ENCODE measurements at places on chromosomes 4 and X.
A peak's percentile ranks its signal among the peaks of the same experiment; 100 is the strongest.

DNA sequence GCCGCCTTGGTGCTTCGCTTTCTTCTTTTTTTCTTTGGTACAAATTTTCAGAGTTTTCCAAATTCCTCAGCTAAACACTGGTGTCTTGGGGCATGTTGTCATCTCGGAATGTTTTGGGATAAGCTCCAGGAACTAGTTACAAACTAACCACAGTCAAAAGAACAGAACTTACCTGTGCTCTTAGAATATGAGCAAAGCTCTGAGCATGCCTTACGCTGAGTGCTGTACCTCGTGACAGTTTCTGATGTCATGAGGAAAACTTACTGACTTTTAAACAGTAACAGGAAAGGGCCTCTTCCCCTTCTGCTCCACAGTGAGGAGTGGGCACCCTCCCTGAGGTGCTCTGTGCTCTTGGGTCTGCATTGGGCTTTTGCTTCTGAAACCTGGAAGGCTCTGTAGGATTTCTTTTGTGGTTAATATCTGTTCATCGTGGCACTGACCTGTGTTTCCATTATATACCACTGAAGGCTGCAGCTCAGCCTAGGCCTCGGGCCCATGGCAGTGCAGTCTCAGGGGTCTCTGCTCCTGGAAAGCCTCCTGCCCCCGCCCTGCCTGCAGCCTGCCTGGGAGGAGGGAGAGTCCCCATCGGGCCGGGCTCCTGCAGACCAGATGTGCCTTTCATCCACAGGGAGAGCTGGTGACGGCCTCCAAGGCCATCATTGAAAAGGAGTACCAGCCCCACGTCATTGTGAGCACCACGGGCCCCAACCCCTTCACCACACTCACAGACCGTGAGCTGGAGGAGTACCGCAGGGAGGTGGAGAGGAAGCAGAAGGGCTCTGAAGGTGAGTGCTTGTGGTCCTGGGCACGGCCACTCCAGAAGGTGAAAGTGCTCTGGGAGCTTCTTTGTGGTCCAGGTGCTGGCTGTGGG is 48.7 kb downstream of the NOP14 start:
- DNase-seq, result no peak

GRCh38 chr4:178037459-178038214 is 595.4 kb upstream of the AGA start:
- no peak for DNase-seq

DNA sequence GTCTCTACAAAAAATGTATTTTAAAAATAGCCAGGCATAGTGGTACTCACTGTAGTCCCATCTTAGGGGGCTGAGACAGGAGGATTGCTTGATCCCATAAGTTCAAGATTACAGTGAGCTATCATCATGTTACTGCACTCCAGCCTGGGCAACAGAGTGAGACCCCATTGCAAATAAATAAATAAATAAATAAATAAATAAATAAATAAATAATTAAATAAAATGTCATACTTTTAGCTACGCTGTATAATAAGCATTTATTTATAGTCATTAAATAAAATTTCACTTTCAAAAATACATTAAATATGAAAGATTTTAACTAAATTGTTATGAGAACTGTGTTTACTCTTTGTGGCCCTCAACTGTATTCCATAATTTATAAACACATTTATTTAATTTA is 1124.2 kb downstream of the PCDH7 start:
- DNase-seq, result no peak

GRCh38 chr4:153189016-153189801 is 15.0 kb upstream of the TRIM2 start:
- DNase-seq, result no peak

- DNase-seq, result no peak
Measured at GRCh38 chr4:3200423-3201090, 48.4 kb upstream of the MSANTD1 start.

DNA sequence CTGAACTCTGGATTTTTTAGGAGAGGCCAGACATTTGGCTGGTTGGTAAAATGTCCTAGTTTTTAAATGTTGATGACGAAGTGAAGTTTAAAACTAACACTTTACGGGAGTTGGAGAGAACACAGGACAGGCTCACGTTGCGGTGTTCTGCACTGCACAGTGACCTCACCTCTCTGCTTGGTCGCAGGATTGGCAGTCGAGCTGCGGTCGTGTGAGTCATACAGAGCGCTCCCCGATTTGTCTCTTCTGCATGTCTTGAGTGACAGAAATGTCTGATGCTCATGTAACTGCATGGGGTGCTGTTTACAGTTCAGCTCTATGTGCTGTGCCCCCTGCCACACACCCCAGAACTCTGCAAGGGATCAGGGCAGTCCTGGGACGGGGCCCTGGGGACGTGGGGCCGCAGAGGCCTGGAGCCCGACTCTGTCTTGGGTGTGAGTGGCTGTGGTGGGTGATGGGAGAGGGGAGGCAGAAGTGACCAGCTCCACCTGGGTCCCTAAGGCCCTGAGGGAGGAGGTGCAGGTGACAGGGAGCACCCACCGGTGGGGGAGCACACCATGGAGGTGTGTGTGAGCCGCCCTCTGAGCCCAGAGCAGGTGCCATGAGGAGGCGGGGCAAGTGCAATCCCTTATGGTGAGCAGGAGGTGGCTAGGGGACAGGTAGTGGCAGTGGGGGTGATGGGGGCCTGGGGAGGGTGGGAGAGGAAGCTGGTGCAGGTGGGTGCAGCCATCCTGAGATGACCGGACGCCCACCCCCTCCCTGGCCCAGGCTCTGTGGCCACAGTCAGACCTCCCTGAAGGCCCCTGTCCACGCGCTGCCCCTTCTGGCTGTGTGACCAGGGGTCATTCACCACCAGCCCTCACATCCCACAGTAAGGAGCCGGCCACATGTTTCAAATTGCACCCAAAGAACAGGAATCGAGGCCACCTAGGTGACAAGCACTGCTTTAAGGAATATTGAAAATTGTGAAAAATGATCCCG is 77.9 kb upstream of the ADRA2C start:
- DNase-seq, result no peak

DNA sequence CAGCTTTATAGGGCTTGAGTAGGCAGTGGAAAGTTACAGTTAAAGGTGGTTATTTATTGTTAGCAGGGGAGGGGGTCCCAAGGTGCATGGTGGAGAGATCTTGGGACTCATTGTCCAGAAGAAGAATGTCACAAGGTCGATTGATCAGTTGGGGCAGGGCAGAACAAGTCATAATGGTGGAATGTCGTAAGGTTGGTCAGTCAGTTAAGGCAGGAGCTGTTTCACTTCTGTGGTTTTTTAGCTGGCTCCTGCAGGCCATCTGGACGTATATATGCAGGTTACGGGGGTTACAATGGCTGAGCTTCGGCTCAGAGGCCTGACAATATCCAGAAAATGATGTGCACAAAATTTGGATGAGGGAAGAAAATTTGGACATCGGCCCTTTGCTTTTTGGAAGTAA is 7.1 kb downstream of the OFD1 start:
- DNase-seq, result no peak

DNA sequence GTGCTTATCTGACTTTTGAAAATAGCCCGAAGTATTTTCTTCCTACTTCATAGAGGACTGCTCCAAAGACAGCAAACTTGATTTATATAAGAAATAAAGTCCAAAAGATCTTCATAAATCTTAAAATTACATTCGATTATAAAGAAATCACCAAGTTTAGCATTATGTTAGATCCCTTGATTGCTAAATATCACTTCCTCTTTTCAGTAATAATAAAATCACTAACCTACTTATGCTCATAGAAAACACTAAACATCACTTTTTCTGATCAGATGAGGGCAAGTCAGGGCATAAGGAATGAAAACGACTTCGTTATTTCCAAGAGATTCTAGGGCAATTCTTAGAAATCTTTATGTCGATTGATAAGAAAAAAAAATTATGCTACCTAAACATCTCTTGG is 32.0 kb downstream of the DYNLT3 start:
- DNase-seq, result no peak

- no peak for DNase-seq
Measured at GRCh38 chr4:156437666-156438065, 484.0 kb upstream of the CTSO start.

GRCh38 chr4:75189711-75190335 is 256.9 kb downstream of the PARM1 start:
- DNase-seq, result no peak

- no peak for DNase-seq
Measured at GRCh38 chr4:2354760-2355159, 63.7 kb downstream of the ZFYVE28 start.

GRCh38 chrX:44308869-44309268 is 34.6 kb downstream of the EFHC2 start:
- no peak for DNase-seq

GRCh38 chrX:13473442-13474163 is 95.8 kb upstream of the EGFL6 start:
- DNase-seq, result no peak

- DNase-seq, result no peak
Measured at GRCh38 chr4:145890689-145891088, 47.9 kb downstream of the ZNF827 start.

DNA sequence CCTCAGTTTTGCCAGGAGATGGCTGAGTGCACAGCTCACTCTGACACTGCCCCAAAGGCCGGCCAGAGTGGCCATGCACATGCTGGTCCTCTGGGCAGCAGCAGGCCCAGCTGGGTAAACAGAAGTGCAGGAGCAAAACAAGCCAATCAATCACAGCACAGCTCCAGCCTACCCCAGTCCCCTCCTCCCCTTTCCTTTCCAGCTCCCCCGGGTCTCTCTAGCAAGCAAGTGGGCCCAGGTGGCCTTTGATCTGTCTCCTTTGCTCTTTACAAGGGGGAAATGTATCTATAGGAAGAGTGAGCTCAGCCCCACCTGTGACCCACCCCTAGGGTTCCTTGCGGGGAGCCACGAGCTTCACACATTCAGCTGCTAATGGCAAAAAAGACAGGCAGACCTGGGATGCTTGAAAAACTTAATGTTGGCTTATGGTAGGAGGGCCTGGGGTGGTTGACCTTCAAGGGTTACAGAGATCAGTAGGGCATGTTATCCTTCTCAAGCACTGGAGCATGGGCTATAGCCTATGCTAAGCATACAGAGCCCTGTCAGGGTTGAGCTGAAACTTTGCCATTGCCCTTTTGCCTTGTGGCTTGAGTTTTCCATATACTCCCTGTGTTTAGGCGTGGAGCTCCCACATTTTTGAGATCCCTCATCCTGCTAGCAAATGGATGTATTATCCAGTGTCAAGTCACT is 57.8 kb upstream of the PLAC1 start:
- no peak for DNase-seq

GRCh38 chr4:14028862-14029261 is 401.3 kb upstream of the BOD1L1 start:
- no peak for DNase-seq

- DNase-seq, result no peak
Measured at GRCh38 chr4:110586131-110586850, 36.6 kb downstream of the PITX2 start.

DNA sequence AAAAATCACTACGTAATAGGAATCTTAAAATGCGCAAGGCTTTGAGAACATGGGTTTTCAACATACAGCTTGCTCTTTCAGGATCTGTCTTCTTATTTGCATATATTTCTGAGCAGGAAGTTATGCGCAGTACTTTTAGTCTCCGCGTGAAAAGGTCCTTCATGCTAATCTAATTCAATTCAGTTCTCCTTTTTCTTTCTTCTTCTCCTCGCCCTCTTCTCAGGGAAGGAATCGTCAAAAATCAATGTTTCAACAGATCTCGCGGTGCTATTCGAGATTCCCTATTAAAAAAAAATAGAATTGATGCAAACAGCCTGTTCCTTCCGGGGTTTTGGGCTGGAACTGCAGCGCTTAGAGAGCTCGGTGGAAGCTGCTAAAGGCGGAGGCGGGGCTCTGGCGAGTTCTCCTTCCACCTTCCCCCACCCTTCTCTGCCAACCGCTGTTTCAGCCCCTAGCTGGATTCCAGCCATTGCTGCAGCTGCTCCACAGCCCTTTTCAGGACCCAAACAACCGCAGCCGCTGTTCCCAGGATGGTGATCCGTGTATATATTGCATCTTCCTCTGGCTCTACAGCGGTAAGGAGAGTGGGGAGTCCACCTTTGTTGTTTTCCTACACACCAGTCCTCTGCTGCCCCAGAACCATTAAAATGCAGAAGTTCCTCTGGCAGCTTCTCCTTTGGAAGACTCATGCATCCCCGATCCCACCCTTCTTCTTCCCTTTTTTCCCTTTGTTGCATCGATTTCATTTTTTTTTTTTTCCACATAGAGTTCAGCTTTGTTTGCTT is at the start of the genes HMGN5 and SH3BGRL:
HMGN5 (minus strand) TSS at position 243 of the 785 bp plus-strand sequence. CDS start 80,364 bp downstream, outside the sequence.
SH3BGRL (plus strand) TSS at position 432 of the 785 bp plus-strand sequence; CDS start at position 531, 99 bp downstream.
- peak; percentile 85 for DNase-seq

DNA sequence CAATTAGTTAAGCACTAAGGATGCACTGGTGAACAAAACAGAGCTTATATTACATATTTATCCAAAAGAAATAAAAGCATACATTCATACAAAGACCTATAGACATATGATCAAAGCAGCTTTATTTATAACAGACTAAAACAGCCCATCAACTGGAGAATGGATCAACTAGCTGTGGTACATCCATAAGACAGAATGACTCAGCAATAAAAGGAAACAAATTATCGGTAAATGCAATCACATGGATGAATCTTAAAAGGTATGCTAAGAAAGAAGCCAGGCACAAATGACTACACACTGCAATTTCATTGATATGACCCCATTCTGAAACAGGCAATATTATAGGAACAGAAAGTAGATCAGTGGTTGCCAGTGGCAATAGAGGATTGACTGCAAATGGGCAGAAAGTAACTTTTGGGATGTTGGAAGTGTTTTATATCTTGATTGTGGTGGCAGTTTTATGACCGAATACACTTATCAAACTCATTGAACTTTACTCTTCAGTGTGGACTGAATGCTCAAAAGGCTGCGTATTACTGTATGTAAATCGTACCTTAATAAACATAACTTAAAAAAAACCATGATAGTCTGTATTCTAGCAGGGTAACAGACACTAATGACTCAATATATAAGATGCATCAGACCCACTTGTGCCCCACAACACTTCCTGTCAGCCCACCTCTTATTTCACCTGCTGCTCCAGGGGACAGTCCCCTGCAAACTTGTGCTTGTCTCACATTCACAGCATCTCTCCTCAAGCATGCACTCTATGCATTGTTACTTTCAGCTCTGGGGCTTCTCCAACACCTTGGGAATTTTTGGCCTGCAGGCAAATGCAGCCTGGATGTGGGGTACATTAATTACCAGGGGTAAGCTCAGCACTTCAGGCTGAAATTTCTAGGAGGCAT is 59.1 kb downstream of the MID1IP1 start:
- no peak for DNase-seq

GRCh38 chr4:26937139-26937538 is 76.5 kb downstream of the STIM2 start:
- DNase-seq, result no peak

DNA sequence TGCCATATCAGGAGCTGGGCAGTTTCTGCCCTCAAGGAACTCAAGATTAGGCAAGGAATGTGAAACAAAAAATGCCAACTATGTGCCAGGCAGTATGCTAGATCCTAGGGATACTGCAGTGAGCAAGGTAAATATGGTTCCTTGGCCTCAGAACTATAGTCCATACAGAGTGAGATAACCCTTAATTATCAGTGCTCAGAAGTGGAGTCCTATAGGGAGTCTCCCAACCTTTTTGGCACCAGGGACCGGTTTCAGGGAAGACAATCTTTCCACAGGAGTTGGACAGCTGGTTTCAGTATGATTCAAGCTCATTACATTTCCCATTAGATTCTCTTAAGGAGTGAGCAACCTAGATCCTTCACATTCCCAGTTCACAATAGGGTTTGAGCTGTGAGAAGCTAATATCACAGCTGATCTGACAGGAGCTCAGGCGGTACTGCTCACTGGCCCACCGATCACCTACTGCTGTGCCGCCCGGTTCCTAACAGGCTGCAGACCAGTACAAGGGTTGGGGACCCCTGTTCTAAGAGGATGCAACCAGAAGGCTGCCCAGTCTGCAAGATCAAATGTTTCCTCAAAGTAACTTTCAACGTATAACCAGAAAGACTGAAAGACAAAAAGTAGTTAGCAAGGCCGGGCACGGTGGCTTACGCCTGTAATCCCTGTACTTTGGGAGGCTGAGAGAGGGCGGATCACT is 1.7 kb upstream of the SRP72 start:
- peak; percentile 3 for DNase-seq

Measured in retina (tissue), 1 donor.